ENCODE measurements at places on chromosomes 2 and 18. TPM values are rescaled to one million over a fixed set of nuclear protein-coding genes. Genes with fewer than 3 reads are reported as not detected.

GRCh38 chr2:60560734-60561644, 7.5 kb upstream of the BCL11A start:
- DNase-seq = no peak

GRCh38 chr2:30796699-30797098, 10.5 kb downstream of the CAPN13 start:
- DNase-seq = no peak

The GPR45 gene
- not detected for total RNA-seq

The C2orf78 gene
- not detected for total RNA-seq

DNA sequence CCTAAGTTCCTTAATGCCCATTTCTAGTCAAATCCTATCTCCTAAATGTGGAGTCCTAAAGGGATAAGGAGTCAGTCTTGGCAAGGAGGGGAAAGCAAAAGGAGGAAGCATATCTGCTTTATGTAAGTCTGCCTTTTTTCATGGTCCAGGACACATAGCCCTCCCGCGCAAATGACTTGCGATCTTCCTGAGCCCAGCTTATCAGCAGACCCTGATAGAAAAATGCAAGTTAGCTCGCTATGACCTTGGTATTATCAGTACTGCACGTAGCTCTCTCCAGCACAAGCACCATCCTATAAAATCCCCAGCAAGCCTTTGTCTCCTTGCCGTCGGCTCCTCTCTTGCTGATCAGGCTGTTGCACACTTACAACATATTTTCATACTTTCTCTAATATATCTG, 281.4 kb upstream of the KCNH7 start:
- peak; percentile 36 for DNase-seq

The ONECUT2 gene
- 0.51 TPM for total RNA-seq

GRCh38 chr2:159229476-159230144, 56.9 kb downstream of the WDSUB1 start:
- DNase-seq = no peak

GRCh38 chr2:38875227-38875575, 533 bp downstream of the DHX57 start:
- no peak for DNase-seq

- no peak for DNase-seq
Measured at GRCh38 chr18:76405280-76405679, 89.8 kb downstream of the ZNF516 start.

The DES gene
- total RNA-seq = 37.0 TPM

- no peak for DNase-seq
Measured at GRCh38 chr2:24342110-24342910, 18.0 kb downstream of the ITSN2 start.

GRCh38 chr2:58769111-58769863, 528.2 kb upstream of the FANCL start:
- DNase-seq = no peak

DNA sequence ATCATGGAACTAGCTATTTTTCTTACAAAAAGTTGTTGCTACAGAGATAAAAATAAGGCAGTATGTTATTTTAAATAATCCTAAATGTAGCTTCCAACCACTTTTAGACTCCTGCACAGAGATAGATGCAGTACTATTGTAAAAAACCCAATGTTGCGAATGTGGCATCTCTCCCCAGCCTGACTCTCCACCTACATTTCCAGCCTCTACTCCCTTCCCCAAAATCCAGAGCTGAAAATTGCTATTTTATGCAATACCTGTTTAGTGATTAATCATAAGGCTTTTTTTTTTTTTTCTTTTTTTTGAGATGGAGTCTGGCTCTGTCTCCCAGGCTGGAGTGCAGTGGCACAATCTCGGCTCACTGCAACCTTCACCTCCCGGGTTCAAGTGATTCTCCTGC, 39.4 kb downstream of the SPRED2 start:
- no peak for DNase-seq

DNA sequence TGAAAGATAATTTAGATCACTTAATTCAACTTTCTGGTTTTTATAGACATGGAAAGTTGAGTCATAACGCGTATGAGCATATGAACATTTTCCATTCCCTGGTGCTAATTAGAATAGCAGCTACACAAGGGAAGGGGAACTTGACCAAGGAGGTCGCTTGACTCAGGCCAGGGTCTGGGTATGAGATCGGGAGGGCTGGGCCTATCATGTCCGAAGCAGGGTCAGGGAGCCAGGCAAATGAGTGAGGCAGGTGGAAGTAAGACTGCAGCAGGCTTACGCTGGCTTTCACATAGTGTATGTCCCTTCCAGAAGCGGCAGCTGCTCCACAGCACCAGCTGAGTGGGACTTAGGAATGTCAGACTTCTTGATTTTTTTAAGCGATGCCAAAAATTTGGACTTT, 14.7 kb downstream of the RALB start:
- DNase-seq = no peak

DNA sequence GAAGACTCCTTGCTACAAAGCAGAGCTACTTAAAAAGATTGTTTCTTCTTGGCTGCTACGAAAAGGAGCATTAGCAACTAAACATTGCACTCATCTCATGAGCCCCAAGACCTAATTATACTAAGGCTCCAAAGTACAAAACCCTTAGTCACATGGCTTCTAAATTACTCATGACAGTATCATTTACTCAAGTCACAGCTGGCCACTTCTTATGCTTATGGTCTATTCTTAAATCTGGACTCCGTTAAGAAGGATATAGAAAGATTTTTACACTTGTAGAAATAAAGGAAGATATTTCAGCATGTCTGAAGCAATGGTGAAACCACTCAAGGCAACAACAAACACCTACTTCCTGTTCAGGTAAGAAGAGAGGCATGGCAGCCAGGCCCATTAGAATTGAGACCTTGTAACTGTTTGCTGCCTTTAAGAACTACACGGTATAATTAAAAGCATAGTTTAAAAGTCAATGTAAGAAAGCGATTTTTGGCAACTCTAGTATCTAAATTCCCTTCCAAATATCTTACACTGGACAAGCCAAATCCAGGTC, 12.7 kb downstream of the ANKRD44 start:
- no peak for DNase-seq

The RAD51AP2 gene
- total RNA-seq = 0.18 TPM

DNA sequence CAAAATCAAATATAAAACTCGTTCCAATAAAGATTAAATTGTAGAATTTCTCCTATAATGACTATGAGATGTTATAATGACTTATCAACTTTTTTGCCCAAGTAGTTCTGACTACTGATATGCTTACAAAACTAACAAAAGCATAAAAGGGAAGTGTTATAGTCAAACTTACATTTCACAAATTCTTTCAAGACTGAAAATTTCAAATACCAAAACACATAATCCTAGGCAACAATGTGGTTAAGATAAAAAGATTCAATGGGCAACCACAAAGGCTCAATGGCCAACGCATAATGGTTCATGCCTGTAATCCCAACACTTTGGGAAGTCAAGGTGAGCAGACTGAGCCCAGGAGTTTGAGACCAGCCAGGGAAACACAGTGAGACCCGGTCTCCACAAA, 135.7 kb downstream of the USP34 start:
- DNase-seq = no peak

GRCh38 chr2:22946553-22946952, 438.4 kb upstream of the KLHL29 start:
- no peak for DNase-seq

GRCh38 chr2:108625186-108625827, 91.0 kb downstream of the LIMS1 start:
- no peak for DNase-seq

GRCh38 chr18:80120932-80121331, 11.9 kb downstream of the ADNP2 start:
- DNase-seq = no peak

DNA sequence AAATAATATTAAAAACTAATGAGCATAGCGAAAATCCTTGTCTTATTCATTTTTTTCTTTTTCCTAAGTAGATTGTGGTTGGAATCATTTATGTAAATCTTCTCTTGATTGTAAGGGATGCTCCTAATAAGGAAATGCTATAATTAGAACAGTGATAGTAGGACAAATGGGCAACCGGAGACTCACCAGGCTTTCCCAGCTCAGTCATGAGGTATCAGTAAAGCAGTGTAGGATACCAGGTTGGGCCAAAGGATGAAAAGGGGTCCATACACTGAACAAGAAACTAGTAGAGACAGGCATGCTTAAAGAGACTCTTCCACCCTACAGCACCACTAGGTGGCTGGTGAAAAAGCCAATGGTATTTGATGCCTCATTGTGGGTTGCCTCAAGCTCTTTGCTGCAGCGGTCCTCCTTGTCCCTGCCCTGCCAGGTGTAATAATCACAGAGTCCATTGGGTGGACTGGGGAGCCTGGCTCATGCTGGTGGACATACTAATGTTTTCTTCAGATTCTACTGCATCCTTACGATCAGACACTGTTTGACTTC, 71.4 kb upstream of the FAM98A start:
- no peak for DNase-seq

GRCh38 chr2:221255862-221256261, 316.2 kb downstream of the EPHA4 start:
- DNase-seq = no peak

- DNase-seq = no peak
Measured at GRCh38 chr2:229910147-229910831, 11.5 kb downstream of the TRIP12 start.

GRCh38 chr2:113342650-113343049, 63.9 kb upstream of the PAX8 start:
- no peak for DNase-seq

- no peak for DNase-seq
Measured at GRCh38 chr2:8268172-8268783, 413.6 kb upstream of the ID2 start.

The VWC2L gene
- not detected for total RNA-seq

Measured in mesothelial cell of epicardium (in vitro differentiated cells).